ENCODE measurements at places on chromosomes 11 and 22.

DNA sequence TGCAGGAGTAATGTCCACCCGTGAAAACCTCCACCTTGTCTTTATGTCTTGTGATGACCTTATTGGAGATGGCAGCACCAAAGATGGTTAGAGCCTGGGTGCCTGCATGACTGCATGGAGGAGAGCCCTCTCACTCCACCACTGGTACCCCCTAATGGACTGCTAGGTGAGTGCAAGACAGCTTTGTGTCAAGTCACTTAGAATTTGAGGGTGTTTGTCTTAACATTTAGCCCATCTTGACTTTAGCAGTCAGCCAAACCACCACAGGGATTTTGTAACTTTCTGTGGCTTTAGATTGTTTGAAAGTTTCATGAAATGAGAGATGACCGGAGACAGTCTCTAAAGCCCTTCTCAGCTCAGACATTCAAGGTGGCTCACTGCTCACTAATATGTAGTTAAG, 232.9 kb upstream of the NCAM1 start:
- no peak for DNase-seq

DNA sequence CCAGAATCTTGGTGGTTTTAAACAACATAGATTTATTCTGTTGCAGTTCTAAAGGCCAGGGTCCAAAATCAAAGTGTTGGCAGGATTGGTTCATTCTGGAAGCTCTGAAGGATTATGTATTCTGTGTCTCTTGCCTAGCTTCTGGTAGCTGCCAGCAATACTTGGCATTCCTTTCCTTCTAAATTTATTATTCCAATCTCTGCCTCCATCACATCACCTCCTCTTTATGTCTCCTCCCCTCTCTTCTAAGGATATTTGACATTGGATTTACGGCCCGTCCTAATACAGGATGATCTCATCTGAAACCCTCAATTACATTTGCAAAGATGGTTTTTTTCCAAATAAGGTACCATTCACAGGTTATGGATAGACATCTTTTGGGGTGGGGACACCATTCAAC, 186.5 kb downstream of the SBF2 start:
- DNase-seq = no peak

DNA sequence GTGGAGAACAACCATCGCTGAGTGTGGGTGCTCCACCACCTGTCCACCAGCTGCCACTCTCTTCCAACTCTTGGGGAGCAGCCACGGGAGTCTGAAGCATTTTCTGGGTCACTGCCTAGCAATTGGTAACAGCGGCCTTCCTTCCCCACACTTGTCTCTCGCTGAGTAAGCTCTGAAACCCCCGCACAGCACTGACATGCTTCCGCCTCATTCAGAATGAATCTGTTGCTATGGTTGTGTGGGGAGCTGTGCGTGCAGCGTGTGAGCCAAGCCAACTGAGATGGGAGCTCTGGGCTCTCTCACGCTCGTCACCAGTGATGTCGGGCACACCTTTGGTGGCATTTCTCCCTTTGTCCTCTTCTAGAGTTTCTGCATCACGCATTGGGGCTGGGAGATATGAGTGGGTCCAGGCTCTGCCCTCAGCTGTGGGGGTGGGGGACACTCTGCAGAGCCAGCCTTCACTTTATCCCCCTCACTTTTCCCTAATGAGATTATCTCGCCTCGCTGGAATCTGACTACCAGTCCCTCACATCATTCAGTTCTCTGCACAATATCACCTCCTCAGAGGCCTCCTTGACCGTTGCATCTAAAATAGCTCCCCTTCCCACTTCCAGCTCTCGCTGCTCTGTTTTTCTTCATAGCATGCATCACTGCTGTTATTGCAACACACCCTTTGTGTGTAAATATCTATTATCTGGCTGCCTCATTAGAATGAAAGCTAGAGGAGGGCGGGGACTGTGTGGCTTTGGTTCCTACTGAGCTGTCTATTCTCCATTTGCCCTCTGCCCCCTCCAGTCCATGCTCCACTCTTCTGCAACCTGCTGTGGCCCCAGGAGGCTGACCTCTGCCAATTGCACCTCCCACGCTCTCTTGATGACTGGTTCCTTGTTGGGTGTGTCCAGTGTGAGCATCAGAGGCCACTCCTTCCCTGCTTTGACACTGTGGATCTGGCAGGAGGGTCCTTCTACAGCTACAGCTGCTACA, 569.9 kb upstream of the CADM1 start:
- no peak for DNase-seq

GRCh38 chr11:126194121-126194543, 17.3 kb downstream of the RPUSD4 start:
- DNase-seq = no peak

GRCh38 chr11:123434911-123435310, 4.8 kb downstream of the GRAMD1B start:
- DNase-seq = no peak

DNA sequence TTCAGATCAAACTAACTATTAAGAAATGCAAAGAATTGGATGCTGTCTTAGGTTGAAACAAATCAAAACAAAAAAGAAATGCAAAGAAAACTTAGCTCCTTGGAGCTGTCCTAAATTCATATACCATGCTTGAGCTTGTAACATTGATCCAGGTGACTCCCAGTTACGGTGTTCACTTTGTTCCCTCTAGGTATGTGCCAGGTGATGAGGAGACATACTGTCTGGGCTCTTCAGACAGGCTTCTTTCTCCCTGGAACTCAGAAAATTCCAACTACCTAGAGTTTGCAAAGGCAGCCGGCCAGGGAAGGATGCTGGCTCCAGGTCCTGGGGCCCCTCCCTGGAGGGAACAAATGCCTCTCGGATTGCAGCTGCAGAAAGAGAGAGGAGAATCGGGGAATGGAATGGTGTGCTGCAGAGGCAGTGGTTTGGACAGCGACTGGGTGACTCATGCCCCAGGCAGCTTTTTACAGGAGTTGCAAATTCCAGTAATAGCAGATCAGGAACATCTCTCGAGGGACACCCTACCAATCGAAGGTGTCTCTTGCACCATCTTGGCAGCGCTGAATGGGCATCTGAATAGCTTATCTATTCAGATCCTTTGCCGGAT, 12.3 kb upstream of the ASPHD2 start:
- peak; percentile 79 for DNase-seq

GRCh38 chr11:11338304-11338703, 14.7 kb downstream of the CSNK2A3 start:
- DNase-seq = no peak

DNA sequence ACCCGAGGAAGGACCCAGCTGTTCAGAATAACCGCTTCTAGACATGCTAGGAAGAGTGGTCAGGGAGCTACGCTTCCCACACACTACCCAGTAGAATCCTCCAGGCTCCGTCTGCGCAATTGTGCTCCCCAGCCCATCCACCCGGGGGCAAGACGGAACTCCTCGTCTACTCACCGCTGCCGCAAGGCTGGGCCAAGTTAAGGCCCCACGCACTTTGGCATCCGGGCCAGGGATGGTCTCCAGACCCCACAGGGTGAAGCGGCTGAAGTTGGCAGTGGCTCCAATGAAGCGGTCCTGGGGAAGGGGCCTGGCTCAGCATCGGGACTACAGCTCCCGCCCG, 757 bp downstream of the RNASEH2C start:
- no peak for DNase-seq

DNA sequence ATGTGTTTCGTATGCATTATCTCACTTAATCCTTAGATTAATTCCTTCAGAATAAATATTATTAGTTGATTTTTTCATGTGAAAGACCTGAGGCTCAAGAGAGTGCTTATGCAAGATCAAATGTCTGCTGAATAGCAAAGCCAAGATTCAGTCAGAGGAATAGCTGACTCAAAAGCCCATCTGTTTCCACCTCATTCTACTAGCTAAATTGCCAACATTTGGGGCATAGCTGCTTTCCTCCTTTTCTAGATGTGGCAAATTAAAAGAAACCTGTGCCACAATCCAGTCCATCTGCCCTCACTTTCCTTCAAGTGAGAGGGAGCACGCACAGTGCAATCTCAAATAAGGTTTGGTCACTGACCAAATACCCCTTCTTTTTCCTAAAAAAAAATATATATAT, 121.1 kb downstream of the PAX6 start:
- DNase-seq = no peak

- DNase-seq = no peak
These were observed 80.1 kb upstream of the NNMT start for GRCh38 chr11:114215871-114216795.

DNA sequence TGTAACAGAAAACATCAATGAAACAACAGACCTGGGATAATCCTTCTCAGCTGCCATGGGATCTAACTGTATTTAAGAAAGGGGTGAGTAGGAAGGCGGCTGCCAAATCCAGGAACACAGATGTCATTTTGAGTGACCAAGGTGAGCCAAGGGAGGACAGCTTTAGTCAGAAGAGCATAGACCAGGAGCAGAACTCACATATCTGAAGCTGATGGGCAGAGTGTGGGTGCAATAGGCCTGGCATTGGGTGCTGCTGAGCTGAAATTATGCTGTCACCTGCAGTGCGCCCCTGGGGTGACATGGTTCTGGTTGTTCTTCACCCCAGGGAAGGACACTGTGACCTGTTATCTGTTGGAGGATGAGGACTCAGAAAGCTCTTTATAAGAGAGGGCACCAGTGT, 88.9 kb upstream of the TOP3B start:
- no peak for DNase-seq

GRCh38 chr11:46247659-46248058, 29.8 kb upstream of the CREB3L1 start:
- DNase-seq = no peak

DNA sequence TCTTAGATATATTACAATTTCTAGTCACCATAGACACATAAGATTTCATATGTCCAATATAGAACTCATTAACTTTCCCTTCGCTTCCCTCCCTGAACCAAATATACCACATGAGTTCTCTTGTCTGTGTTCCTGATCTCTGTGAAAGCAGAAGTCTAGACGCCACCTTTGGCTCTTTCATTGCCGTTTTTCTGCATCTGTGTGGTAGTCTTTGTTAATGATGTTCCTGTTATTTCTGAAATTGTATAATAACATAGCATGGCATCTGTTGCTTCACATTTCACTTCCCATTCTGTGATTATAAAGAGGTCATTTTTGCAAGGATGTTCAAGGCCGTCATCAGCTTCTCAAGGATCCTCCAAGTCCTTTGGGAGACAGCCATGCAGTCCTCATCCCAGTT, 58.5 kb downstream of the NCAM1 start:
- DNase-seq = no peak

- peak; percentile 95 for DNase-seq
These were observed 11.2 kb upstream of the MALAT1 start for GRCh38 chr11:65487467-65488272.

DNA sequence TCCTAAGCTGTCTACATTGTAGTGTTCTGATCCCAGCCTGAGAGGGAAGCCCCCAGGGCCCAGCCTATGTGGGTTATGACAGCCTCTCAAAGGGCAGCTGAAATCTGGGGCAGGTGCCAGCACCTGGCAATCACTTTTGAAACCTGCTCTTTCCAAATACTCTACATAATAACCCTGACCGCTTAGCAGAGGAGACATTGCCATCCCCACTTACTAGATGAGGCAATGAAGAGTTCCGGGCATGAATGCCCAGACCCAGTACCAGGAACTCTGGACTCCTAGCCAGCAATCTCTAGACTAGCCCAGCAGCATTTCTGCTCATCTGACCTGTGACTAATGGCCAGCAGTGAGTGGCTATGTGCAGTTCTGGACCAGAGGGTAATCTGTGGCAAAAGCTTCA, 412.4 kb upstream of the CADM1 start:
- no peak for DNase-seq

DNA sequence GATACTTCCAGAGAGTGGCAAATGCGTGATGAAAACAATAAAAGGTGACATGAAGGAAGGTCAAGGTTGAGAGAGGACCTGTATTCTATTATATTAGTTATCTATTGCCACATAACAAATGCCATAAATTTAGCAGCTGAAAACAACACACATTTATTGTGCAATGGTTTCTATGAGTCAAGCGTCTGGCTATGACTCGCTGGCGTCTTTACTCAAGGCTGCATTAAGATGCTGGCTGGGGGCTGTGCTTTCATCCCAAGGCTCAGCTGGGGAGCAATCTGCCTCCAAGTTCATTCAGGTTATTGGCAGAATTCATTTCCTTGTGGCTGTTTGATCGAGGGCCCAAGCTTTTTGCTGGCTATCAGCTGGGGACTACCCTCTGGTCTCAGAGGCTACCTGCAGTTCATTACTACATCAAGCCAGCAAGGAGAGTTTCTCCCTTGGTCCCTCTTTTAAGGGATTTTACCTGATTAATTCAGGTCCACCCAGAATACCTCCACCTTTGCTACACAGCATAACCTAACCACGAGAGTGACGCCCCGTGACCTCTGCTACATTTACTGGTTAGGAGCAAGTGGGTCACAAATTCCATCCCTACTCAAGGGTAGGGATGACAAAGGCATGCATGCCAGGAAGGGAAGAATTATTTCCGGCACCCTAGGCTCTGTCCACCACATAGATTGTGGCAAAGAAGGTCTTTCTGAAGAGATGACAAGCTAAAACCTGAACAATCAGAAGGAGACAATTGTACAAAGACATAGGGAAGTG, 549.1 kb downstream of the MN1 start:
- no peak for DNase-seq

- DNase-seq = no peak
These were observed 101.9 kb downstream of the MICAL2 start for GRCh38 chr11:12212174-12212820.

DNA sequence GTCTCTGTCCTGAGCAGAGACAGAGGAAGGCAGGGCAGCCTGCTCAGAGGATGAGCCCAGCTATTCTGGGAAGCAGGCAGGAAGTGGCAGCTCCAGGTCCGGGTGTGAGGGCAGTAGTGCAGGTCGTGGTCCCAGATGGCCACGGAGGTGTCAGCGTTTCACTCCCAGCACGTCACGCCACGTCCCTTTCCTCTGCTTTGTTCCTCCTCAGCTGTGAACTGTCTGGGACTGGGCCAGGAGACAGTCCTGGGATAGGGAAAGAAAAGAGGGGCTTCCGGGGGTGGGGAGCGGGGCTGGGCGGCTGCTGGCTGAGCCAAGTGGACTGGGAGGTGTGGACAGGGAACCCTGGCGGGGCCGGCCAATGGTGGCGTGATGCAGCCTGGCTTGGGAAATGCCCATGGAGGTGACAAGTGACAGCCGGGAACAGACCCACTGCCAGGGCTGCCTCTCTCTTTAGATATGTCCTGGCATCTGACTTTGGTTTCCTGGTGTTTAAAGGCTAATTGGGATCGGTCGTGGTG, 64.7 kb downstream of the KCNQ1 start:
- DNase-seq = peak; percentile 56

DNA sequence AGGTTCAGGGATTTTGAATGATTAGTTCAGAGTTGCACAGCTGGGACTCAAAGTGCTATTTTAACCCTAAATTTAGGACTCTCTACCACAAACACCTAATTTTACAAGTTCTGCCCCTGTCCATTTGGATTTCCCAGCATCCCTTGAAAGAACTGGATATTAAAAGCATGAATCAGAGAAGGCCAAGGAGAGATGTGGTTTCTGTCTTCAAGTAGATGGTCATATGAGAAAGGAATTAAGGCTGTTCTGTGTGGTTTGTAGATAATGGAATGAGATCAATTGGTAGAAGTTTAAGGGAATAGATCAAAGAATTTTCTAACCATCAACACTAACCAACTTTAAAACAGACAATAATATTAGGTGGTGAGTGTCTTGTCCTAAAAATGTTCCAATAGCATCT, 106.4 kb upstream of the TENM4 start:
- DNase-seq = no peak

Data from left forelimb (tissue), 1 donor.